Memory B cell (primary cell): ENCODE measurements at places on chromosomes 5 and 9.

DNA sequence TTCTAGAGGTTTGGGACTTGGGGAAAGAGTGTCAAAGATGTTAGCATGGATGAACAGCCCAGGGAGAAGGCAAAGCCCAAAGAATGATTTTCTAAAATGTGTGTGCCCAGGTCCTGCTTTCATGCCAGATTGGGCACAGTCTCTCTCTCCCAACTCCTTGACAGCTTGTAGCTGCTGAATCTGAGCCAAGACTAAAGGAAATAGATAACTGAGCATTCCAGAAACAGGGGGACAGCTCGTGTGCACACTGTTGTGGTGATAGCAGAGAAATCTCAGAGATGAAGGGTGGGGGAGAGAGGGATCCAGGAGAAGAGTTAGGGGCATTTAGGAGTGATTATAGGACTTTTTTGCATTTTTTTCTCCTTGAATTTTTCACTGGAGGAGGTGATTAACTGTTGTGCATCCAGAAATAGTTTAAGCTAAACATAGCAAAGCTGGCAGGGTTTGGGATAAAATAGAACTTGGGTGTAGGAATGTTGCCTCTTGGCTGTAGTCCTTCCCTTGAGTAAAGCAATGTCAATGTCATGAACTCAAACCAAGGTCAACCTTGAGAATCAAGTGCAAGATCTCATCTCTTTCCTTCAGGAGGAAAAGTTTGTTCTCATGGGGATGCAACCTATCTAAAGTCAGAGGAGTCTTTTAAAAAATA, 245.9 kb downstream of the SH3GL2 start:
- DNase-seq: no peak

DNA sequence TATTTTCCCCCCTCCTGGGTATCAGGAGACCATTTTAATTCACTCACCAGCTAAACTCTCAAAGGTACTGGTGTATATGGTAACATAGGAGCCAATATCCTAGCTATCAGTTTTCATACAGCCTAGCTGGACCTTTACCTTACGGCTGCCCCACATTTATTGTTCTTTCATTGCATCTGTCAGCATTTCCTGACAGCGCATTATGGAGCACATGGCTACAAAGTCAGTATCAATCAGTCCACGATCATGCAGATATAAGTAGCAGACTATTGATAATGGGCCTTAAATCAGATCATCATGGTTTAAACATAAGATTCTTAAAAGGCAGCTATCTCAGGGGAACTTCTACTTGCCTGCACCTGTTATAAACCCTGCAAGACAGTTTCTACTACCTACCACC, 304.7 kb downstream of the KIAA0825 start:
- no peak for DNase-seq

GRCh38 chr9:36214571-36214970, 23.9 kb downstream of the CLTA start:
- no peak for DNase-seq

DNA sequence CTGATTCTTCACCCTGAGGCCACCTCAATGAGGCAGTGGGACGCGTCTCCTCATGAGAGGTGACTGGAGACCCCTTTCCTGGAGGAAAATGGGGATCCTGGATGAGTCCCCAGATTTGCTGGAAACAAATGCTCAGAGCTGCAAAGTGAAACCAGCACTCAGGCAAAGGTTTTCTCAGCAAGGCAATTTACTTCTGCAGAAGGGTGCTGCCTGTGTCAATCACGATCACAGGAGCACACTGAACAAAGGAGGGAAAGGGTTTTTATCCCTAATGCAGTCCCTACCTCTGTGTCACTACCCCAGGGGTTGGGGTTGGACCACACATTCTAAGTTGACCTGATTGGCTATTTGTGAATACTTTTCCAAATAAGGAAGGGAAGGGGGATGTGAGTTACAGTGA, 69.9 kb upstream of the CDK20 start:
- DNase-seq: no peak

- no peak for DNase-seq
Measured at GRCh38 chr5:176687881-176688280, 40.6 kb downstream of the TSPAN17 start.

DNA sequence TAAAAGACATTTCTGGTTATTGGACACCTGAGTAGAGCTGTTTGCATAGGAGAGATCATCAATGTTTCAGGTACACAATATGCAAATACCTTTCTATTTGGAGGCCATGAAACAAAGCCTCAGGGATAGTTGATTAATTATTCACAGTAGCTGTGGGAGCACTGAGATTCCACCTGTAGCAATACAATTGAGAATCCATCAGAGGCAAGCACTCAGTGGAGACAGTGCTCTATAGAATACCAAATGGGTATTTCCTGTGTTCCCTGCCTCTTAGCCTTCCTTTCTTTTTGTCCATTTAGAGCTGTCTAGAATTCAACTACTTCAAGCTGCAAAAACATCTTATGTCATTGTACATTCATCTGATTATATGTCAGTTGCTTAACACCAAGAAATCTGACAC, 1754.0 kb upstream of the ACO1 start:
- DNase-seq: no peak

DNA sequence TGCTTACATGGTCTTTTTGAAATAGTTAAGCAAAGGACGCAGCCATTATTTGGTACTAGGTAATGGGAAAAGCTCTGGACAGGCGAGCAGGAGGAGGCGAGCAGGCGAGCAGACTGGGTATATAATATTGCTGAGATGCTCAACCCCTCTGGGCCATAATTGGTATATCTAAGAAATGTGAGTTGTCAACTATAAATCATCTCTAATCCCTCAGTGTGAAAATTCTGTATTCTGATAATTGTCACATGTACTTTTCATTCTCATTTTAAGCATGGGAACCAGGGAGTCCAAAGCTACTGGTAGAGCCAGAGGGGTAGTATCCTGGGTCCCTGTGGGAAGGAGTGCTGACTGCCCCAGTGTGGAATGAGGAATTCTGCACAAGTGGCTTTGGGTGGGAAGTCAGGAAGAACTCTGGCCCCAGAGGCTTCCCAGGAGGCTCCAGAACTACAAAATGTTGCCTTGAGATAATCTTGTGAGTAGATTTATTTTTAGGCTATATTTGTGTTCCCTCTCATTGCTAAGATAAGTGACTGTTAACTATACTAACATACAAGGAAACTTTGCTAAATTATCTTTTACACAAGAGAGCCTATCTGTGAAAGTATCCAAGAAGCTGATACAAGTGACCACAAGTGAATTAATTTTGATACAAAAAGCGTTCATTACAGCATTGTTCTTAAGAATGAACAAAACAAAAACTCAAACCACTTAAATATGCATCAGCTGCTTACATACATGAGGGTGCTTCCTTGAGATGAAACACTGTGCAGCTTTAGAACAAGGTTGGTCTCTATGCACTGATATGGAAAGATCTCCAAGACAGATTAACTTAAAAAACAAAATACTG, 70.5 kb upstream of the TNFAIP8 start:
- DNase-seq: no peak

DNA sequence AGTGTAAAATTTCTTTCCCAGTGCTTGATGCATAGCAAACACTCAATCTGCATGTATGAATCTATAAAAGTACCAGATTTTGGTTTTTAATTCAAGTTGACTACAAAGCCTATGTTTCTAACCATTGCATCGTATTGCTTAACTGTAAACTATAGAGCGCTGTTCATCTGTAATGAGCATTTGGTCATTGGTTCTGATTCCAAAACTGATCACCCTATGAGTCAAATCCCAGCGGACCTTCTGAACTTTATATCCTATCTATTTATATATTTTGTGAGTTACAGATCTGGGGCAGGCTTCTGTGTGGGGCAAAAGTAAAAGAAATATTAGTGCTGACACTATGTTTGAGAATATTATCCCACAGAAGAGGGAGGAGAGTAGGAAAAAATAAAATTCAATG, 305.7 kb upstream of the TNC start:
- no peak for DNase-seq

DNA sequence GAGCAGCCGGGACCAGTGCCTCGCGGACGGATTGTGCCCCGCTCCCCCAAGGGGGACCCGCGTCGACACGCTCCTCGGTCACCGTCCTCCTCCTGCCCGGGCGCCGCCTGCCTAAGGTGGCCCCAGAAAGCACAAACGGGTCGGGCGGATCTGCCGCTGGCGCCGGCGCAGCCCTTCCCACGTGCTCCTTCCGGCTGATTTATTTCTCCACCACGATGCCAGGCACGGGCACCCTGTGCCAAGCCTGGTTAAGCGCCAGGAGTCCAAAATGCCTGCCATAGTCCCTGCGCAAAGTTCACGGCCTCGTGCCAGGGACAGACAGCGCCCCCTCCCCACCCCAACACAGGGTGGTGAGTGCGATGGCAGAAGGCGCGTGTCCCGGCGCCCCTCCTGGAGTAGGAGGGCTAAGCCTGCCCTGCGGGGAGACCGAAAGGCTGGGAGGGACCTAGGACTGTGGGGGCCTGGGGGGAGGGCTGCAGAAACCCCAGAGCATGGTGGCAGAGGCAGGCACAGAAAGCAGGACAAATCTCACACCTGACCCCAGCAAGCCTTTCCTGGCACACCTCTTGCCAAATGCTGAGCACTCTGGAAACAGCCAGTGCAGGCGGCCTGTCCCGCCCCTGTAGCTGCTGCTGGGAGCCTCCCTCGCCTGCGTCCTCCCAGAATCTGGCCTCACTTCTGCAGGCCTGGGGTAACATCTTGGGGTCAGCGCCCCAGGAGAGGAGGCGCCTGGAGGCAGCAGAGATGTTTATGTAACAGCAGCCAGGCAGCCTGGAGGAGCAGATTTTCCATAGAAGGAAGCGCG, 1.1 kb upstream of the NOTCH1 start:
- peak; percentile 52 for DNase-seq

- no peak for DNase-seq
Measured at GRCh38 chr9:133735415-133735775, 2.8 kb downstream of the SARDH start.

- no peak for DNase-seq
Measured at GRCh38 chr9:98057138-98057799, 737 bp downstream of the NANS start.

DNA sequence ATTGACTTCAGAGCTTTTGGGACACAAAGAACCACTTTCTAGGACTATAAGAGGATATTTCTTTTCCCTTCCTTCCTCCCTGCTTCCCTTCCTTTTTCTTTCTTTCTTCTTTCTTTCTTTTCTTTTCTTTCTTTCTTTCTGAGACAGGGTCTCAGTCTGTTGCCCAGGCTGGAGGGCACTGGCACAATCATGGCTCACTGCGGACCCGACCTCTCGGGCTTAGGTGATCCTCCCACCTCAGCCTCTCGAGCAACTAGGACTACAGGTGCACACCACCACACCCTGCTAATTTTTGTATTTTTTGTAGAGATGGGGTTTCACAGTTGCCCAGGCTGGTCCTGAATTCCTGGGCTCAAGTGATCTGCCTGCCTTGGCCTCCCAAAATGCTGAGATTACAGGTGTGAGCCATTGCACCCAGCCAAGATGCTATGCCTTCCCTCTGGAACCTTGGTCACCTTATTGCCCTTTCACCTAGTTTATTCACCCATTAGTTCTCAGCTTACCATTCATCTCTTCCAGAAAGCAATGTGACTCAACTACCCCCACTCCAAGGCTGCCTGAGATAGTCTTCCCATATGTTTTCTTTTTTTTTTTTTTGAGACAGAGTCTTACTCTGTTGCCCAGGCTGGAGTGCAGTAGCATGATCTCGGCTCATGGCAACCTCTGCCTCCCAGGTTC, 10.1 kb downstream of the PLIN2 start:
- no peak for DNase-seq

GRCh38 chr9:33809506-33809905, 7.5 kb upstream of the UBE2R2 start:
- DNase-seq: no peak

GRCh38 chr5:156396063-156396829, 69.3 kb downstream of the SGCD start:
- no peak for DNase-seq

DNA sequence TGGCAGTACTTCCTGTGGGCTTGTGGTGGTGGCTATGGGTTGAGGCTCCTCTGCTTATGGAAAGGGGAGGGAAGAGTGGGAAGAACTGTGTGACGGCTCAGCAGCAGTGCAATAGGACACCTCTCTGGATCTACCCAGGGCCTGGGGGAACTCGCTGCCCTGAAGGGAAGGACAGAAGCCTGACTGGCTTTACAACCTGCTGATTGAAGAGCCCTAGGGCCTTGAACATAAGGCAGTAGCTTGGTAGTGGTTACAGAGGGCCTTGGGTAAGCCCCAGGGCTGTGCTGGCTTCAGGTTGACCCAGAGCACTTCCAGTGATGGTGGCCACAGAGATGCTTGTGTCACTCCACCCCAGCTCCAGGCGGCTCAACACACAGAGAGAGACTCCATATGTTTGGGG, 5.5 kb downstream of the CCIN start:
- no peak for DNase-seq

DNA sequence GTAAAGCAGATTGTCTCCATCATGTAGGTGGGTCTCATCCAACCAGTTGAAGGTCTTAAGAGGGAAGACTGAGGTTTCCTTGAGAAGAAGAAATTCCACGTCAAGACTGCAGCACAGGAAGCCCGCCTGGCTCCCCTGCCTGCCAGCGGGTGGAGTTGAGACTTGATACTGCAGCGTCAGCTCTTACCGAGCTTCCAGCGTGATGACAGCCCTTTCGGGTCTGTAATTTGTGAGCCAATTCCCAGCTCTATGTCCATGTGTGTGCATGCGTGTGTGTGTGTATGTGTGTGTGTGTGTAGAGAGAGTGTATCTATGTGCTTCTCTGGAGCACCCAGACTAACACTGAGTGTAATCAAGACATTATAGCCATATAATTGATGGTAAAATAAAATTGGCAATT, 379.7 kb upstream of the IRX2 start:
- DNase-seq: no peak

GRCh38 chr5:73691302-73692080, 65.5 kb downstream of the ARHGEF28 start:
- no peak for DNase-seq

DNA sequence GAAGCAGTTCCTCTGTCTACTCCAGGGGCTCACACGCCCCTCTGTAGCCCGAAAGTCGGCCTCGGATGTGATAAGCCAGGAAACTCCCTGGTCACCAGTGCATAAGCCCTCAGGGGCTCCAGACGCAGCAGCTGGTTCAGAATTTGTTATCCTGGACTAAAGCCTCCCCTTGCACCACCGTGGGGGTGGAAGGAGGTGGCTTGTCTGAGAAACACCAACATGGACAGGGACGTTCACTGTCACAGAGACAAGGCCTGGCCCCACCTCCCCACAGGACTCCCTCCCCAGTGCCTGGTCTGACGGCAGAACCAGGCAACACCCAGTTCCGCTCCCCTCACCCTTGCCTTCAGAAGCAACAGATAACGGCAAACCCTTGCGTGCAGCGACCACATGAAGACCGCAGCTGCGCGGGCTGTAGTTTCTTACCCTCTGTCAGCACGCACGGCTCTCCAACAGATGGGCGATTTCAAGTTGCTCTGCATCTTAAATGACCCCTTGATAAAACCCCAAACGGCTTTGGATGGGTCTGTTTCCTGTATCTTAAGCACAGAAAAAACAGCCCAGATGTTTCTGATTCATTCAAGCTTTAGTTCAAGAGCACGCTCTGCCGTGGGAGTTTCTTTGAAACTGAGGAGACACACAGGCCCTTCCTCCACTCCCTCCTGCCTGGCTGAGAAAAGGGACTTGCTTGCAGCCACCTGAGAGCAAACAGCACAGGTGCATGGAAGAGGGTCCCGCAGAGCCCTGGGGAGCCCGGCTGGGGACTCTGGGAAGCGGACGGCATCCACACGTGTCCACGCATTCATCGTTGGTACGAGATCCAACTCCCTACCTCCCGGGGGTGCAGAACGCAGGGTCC, 44.7 kb upstream of the NKD2 start:
- no peak for DNase-seq

- DNase-seq: no peak
Measured at GRCh38 chr9:123710299-123710698, 219.6 kb downstream of the DENND1A start.
